ENCODE measurements at places on chromosomes 3 and 15.

DNA sequence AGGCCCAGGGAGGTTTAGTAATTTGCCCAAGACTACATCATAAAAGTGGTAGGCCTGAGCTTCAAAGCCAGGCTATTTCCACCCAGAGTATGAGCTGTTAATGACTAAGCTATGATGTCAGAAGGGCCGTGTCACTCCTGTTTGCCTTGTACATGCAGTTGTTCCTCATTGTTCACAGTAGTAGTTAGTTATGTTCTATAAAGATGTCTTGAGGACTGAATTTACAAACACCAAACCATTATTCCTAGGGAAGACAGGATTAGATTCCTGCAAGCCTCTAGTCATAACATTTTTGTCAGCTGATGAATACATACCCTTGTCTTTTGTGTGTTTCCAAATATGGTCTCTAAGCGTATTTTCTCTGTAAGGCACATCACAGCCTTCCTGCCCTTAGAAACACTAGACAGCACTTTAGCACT, 20.9 kb upstream of the LARS2 start:
- DNase-seq, result no peak

DNA sequence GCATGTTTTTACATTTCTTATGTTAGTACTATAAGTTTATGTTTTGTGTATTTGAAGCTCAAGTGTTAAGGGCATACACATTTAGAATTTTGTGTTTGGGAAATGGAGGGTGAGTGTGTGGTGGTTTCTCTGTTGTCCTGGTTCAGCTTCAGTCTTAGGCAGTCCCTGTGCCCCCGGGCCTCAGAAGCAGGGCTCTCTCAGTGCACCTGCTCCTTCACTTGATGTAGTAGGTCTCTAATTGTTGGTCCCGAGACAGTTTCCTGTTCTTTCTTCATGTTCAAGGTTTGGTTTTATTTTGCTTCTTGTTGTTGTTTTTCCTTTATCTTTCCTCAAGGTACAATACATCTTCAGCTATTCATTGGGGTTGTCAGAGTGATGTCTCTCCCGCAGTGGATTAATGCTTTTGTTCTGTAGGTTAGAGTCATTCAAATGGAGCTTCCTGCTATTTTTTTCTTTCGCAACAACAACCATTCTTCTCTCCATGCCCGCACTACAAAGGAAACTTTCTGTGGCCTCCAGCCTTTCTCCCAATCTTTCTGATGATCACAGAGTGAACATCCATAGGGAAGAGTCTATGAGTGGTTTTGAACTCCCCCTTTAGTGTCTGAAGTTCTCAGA, 177.8 kb upstream of the GOLGA6L4 start:
- no peak for DNase-seq

- no peak for DNase-seq
These were observed 188.3 kb upstream of the CTDSPL start for GRCh38 chr3:37673401-37673800.

GRCh38 chr3:159629329-159630084, 359.1 kb upstream of the IL12A start:
- no peak for DNase-seq

DNA sequence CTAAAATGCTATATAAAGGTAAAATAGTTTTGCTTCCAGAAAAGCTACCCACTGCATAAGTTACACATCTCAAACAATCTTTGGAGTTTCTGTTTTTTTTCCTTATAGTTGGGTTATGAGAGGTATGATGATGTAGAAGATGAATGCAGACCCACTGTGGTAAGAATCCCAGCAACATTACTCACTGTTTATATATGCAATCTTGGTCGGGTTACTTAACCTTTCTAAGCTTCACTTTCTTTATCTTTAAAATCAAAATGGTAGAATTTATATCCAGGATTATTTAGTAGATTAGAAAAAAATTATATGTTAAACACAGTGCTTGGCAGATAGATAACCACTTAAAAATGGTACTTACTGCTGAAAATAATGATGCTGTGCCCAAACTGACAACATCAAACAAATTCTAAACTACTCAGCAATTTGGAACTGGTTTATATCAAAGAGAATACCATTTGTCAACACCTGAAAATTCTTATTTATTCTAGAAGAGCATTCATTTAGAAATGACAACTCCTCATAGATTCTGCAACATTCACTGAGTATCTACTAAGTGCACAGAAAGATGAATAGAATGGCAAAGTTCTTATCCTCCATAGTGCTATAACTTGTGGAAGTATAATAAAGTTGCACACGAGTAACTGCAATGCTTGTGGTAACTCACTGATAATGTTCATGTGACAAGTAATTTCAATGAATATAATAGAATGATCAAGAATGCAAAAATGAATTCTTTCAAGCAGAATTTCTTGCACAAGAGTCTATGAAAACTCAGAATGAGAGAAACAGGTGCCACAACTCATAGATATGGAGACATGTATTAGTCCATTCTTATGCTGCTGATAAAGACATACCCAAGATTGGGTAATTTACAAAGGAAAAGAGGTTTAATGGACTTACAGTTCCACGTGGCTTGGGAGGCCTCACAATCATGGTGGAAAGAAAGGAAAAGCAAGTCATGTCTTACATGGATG, 129.0 kb upstream of the SLC7A14 start:
- no peak for DNase-seq

- DNase-seq, result no peak
These were observed 294.9 kb upstream of the NR2F2 start for GRCh38 chr15:96035635-96036034.

GRCh38 chr3:195270079-195270816, 711 bp downstream of the XXYLT1 start:
- DNase-seq, result no peak
